NCI-H1417 (cell line): ENCODE measurements at places on chromosomes 11 and 22.

- peak; percentile 46 for DNase-seq
Measured at GRCh38 chr22:34784056-34784455, 281.9 kb upstream of the ISX start.

DNA sequence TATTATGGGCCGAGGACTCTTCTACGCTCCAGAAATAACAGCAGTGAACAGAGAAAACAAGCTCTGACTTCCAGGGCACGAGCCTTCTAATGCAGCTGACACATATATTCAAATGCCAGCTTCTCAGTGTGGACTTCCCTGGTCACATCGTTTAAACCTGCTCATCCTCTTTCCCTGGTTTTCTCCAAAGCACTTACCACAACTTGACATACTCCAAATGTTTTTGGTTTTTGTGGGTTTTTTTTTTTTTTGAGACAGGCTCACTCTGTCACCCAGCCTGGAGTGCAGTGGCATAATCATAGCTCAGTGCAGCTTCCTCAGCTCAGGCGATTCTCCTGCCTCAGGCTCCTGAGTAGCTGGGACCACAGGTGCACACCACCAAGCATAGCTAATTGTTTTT is 105.5 kb downstream of the MICAL3 start:
- no peak for DNase-seq

DNA sequence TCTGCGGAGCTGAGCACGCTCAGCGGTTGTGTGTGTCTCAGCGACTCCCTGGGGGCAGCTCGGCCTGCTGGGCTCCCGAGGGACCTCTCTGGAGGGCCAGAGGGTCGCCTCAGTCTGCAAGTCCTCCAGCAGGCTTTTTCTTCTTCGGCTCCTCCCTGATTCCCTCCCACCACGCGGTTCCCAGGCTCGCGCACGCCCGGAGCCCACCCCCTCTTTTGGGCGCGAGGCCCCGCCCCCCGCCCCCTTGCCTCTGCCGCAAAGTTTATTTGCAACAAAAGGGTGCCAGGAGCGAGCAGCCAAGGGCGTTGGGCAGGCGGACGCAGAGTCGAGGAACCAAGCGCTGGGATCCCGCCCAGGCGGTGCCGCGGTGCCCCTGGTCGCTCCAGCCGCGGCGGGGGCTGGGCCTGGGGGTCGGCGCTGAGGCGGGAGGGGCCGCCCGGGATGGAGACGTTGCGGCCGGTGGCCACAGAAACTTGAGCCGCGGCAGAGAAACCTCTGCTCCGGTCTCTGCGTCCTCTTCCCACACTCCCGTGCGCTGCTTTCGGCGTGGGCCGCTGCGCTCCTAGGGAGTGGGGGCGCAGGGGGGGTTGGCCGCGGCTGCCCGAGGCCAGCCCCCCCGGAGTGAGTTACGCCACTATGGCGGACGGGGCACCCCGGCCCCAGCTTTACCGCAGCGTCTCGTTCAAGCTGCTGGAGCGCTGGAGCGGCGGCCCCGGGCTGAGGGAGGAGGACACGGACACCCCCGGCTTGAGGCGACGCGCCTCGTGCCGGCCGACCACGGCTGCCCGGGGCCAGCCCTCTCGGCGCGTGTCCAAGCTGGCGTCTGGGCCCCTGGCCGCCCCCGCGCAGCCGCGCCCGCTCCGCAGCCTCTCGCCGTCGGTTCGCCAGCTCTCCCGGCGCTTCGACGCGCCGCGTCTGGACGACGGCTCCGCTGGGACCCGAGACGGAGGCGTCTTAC is at the start of gene ARHGEF17:
Gene ARHGEF17, plus strand, starts transcription at position 274 of the 958 bp plus-strand sequence. Its CDS starts 363 bp downstream, at position 637.
- DNase-seq, result peak; percentile 76

GRCh38 chr11:133663135-133663985 is 131.1 kb upstream of the OPCML start:
- no peak for DNase-seq

GRCh38 chr11:59865031-59865430 is 1.3 kb downstream of the TCN1 start:
- DNase-seq, result no peak

- no peak for DNase-seq
Measured at GRCh38 chr11:42901084-42901483, 410.7 kb upstream of the API5 start.

- no peak for DNase-seq
Measured at GRCh38 chr11:125514336-125515101, 18.5 kb upstream of the FEZ1 start.

GRCh38 chr11:22466809-22467208 is 128.6 kb downstream of the SLC17A6 start:
- DNase-seq, result no peak

DNA sequence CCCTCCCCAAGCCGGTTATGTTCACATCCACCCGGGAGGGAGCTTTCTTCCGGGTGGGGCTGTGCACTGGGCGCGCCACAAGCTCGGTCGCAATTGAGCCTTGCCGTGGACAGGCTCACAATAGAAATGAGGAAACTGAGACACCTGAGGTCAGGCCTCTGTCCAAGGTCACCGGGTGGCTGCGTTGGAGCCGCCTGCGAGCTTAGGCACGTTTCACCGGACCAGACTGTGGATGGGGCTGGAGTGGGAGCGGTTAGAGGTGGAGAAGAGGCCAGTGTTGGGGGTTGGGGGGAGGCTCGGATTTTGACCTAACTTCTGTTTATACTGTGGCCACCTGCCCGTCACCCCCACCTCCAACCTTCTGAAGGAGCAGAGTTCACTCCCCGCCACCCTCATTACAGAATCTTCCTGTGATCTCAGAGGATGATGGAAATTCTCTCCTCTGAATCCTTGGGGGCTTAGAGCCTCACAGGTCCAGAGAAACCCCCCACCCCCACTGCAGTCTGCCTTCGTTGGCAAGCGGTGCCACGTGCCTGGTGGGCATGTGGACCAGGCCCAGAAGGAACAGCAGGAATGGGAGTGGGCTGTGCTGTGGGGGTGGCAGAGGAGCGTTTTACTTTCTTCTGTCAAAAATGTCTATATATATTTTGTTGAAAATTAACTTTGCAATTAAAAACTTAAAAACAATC is 631 bp upstream of the NPTXR start:
- DNase-seq, result peak; percentile 58

- peak; percentile 43 for DNase-seq
Measured at GRCh38 chr11:26028393-26028911, 303.5 kb upstream of the ANO3 start.

- peak; percentile 30 for DNase-seq
Measured at GRCh38 chr11:16606784-16607674, 131.4 kb upstream of the C11orf58 start.

DNA sequence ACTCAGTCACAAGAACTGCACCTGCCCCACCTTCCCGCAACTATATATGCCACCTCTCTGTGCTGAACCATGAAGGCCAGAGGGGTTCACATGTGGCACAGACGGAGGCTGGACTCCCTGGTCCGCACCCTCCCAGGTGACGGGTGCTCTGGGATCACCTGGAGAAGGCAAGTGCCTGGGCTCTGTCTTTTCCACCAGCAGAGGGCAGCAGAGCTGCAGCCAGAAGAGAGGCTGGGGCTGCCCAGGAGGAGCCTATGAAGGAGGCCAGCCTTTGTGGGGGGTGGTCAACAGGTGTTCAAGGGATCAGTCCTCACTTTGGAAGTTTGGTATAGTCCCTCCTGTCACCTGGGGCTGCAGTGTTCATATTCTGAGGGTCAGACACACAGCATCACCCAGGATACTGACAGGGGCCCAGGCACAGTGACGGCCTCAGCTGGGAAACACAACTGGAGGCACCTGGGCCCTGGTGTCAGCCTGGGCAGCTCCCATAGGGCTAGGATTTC is 39.2 kb upstream of the IGLL5 start:
- DNase-seq, result peak; percentile 70

DNA sequence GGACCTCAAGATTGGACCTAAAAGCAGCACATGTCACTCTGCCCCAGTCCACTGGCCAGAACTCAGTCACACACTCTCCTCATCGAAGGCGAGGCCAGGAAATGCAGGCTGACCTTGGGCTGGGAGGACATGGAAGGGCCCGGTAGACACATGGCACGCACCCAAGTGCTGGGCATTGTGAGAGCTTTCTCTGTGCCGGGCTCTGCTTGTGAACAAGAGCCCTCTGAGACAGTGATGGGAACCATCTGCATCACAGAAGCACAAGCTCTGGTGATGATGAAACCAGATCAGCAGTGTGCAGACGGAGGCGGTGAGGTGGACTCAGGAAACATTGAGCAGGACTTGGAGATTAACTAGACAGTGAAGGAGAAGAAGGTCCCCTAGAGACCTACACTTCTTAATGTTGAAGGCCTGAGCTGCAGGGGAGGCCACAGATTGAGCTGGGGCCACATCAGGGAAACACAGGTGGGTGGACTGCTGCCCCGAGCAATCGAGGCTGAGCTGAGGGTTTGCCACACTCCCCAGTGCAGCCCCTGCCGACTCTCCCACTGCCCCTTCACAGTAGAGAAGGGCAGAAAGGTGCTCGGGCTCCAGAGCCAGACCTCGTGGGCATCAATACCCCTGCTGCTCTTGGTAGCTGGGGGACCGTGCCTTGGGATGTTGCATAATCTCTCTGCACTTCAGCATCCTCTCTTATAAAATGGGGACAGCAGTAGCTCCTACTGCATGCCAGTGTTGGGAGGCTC is 1460.5 kb downstream of the TBC1D22A start:
- DNase-seq, result no peak

- DNase-seq, result no peak
Measured at GRCh38 chr11:10619131-10619680, 50.7 kb upstream of the LYVE1 start.

DNA sequence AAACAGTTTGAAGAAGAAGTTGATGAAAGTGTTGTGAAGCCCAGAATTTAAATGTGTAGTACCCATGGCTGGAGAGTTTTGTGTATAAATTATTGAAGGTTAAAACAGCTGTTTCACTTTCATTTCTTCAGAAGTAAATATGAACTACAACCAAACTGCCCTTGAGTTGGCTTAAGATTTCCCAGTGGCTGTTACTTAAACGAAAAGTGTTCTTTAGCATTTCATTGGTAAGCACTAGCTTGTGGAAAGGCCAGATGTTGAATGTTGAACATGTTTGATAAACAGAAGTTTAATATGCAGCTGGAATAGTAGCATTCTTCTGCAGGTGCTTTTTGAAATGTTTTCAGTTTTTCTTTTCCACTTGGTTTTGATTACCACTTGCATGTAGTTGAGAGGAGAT is 83.2 kb upstream of the TNRC6B start:
- DNase-seq, result no peak

DNA sequence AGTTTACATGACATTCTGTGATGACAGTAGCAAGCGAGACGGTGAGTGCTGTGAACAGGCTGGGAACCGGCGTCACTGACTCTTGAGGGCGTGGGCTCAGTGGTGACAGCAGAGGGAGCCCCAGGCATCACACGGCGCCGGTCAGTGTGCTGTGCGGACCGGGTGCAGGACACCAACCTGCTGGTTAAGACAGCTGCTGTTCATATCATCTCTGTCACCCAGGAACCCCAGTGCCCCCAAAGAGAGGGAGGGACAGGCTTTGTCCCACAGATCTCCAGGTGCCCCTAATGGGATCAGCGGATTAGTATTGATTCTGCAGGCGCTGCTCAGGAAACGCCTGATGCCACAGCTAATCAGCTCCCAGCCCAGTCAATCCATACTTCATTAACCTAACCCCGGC is 18.4 kb downstream of the B3GAT1 start:
- peak; percentile 51 for DNase-seq

- no peak for DNase-seq
Measured at GRCh38 chr22:22047776-22048175, 65.2 kb upstream of the TOP3B start.

DNA sequence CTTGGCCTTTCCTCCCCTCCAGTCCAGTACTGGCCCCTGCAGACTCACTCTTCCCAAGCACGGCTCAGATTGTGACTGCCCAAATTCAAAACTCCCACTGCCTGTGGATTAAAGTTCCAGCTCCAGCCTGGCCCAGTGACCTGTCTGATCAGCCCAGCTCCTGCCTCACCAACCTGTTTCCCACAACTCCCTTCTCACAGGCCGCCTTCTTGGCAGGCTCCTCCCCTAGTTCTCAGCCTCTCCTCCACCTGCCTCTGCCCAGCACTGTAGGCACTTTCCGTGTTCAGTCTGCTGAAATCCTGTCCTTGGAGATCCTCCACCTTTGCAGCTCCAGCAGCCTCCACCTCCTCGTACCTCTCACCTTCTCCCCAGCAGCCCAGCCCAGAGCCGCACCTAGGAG is 68.6 kb downstream of the MICAL2 start:
- DNase-seq, result no peak

- DNase-seq, result no peak
Measured at GRCh38 chr11:91312541-91312940, 912.1 kb upstream of the FAT3 start.

- no peak for DNase-seq
Measured at GRCh38 chr11:101226617-101227016, 97.0 kb upstream of the PGR start.

GRCh38 chr11:70397983-70398833 is at the start of gene CTTN:
TSS of gene CTTN (plus strand) at chr11:70398529. CDS start at chr11:70407298, 8,769 bp downstream.
- DNase-seq, result peak; percentile 96
